ENCODE measurements at places on chromosomes 7 and 10.

GRCh38 chr7:138388673-138389491 lies 71.2 kb upstream of the TRIM24 start:
- no peak for DNase-seq

DNA sequence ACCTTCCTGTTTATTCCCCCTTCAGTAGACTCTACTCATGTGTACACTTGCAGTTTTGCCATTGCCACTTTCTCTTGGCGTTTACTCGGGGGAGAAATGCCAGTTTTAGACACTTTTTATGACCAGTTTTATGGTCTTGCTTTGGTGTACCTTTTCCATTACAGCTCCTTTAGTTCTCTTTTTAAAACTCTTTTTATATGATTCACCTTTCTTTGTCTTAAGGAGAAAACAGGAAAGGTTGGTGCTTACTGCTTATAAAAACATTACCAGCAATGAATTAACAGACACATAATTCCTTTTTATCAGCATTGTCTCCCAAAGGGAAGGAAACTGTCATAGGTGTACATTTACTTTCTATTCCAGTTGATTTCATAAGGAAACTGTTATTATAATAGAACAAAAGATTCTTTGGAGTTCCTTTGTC lies 11.9 kb downstream of the TSPAN13 start:
- no peak for DNase-seq

- DNase-seq: no peak
Observed at GRCh38 chr7:46864716-46865115, 717.2 kb downstream of the TNS3 start.

- no peak for DNase-seq
Observed at GRCh38 chr7:26532471-26532870, 240.8 kb downstream of the SNX10 start.

DNA sequence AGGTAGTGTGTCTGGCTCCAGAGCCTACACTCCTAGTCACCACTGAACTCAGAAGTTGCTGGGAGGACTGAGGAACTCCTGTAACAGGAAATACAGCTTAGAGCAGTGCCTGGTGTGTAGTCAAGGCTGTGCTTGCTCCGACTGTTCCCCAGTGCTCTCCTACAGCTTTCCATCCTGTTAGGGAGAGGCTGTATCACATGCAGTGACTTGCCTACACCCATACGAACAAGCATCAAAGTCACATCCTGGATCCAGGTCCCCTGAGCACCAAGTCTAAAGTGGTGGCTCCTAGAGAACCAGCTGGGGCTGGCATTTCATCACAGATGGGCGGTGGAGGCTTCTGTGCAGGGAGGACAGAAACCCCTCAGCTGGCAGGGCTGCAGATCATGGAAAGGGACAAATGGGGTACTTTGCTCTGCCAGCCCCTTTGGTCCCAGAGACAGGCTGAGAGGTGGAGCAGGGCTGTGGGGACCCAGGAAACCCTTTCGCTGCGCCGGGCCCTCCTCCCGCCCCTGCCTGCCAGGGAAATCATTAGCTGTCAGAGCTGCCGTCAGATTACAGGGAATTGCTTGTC lies 7.7 kb downstream of the ASB10 start:
- DNase-seq: no peak

DNA sequence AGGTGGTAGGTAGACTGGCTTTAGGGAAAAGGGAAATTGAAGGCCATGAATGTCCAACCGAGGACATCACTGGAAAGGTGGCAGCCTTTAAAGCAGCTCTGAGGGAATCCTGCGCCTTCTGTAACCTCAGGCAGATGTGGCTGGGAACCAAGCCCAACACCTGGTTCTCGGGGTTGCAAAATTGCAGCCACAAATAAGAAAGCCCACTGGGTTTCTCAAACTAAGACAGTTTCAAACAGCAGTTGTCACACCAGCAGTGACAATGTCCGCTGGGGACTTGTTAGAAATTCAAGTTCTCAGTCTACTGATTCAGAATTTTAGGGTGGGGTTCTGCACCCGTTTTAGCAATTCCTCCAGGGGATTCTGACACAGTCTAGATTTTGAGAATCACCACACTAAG lies 42.7 kb upstream of the STEAP1B start:
- DNase-seq: no peak

DNA sequence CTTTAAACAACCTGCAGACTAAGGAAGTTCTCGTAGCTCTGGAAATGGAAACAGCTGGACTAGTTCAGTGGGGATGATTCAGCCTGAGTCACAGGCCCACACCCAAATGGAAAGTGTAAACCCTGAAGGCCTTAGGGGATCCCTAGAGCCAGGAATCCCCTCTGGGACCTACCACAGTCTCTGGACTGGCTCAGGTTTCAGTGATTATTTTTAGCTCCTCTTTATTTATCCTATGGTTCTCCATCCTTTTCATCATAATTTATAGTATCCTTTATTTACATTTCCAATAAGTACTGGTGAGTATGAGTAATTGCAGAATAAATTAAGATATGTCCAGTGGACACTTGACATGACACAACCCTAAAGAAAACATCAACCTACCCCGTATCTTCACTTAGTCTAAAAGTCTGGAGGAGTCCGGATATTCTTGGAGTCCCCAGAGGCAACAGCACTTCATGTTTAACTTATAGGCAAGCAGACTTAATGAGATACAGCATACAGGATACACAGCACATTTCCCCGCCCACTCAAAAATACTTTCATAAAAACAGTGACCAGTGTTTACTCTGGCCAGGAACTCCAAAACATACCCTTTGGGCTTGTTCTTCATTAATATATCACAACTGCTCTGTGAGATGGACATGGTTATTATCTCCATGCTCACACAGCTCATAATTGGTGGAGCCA lies 28.4 kb upstream of the SEMA3E start:
- DNase-seq: no peak

- no peak for DNase-seq
Observed at GRCh38 chr10:46235705-46236545, 50.9 kb upstream of the ANTXRL start.

- no peak for DNase-seq
Observed at GRCh38 chr10:91210435-91210834, 10.0 kb upstream of the PCGF5 start.

- DNase-seq: no peak
Observed at GRCh38 chr7:101635484-101635883, 6.4 kb upstream of the MYL10 start.

- no peak for DNase-seq
Observed at GRCh38 chr10:105025092-105025491, 384.0 kb downstream of the SORCS3 start.

- DNase-seq: no peak
Observed at GRCh38 chr7:120714945-120715344, 143.0 kb downstream of the TSPAN12 start.

GRCh38 chr7:14321947-14322346 lies 332.5 kb upstream of the ETV1 start:
- peak; percentile 14 for DNase-seq

- DNase-seq: no peak
Observed at GRCh38 chr7:100157334-100158228, 942 bp downstream of the TRAPPC14 start.

DNA sequence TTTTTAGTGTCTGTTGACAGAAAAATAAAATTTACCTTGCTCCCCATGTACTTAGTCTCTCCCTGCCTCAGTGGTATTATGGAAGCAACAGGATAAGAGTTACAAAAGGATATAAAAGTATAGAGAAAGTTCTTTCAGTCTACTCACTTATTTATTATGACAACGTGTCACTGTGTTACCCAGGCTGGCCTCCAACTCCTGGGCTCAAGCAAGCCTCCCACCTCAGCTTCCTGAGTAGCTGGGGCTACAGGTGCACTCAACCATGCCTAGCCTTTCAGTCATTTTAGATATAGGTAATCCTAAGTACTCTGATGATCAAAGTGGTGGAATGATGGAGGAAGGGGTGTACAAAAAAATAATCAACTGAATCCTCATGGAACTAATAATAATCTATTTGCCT lies 215.2 kb upstream of the MKLN1 start:
- no peak for DNase-seq

DNA sequence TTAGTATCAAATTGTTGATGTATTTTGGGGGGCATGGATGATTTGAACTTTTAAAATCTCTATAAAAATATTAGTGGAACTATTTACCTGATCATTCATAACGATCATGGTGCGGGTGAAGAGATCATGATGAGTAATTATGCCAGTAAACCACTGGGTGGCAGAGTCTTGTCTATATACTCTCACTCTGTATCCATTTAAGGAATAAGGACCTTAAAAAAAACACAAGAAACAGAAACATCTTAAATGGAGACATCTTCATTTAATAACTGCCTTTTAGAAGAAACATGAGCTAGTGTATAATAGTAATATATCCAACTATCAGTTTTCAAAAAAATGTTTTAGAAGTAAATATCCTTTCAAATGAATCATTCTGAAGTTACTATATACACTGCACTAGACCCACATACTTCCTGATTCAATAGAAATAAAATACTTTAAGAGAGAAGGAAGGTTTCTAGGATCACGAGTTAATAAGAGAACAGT lies 84.0 kb downstream of the NRBF2 start:
- peak; percentile 13 for DNase-seq

DNA sequence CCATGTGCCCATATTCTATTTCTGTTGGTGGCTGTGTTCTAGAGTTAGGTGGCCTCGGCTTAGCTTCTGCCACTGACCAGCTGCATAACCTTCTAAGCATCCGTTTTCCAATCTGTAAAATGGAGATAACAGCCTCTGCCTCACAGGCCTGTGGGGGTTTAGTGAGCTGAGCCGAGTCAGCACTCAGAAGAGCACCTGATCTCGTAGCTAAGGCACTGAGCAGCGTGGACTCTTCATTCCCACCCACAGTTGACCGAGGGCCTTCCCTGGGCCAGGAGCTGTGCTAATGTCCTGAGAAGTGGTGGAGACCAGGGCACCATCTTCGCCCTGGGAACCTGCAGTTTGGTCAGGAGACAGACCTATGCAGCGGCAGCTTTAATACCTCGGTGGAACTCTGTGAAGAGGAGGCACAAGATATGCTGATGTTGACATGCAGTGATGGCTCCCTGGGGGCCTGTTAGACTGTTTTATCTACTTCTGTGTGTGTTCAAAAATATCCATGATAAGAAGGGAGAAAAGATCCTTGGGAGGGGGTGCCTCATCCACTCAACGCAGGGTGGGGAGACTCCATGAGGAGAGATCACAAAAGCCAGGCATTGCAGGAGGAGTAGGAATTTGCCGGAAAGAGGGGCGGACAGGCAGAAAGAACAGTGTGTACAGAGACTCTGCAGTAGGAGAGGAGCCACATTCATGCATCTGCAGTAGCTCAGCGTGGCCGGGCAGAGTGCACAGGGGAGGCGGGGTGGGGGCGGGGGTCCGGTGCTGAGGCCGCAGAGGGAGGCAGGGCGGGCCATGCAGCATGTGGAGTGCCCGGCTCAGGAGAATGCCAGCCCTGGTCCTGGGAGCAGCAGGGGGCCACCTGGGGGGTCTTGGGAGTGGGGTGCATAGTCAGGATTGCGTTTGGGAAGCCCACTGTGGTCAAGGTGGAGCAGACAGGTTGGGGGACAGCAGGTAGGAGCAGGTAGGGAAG lies 136.8 kb downstream of the C10orf105 start:
- no peak for DNase-seq

GRCh38 chr7:139867847-139868246 lies 38.8 kb downstream of the TBXAS1 start:
- DNase-seq: no peak

- DNase-seq: no peak
Observed at GRCh38 chr10:74238031-74238431, 87.0 kb downstream of the ADK start.

DNA sequence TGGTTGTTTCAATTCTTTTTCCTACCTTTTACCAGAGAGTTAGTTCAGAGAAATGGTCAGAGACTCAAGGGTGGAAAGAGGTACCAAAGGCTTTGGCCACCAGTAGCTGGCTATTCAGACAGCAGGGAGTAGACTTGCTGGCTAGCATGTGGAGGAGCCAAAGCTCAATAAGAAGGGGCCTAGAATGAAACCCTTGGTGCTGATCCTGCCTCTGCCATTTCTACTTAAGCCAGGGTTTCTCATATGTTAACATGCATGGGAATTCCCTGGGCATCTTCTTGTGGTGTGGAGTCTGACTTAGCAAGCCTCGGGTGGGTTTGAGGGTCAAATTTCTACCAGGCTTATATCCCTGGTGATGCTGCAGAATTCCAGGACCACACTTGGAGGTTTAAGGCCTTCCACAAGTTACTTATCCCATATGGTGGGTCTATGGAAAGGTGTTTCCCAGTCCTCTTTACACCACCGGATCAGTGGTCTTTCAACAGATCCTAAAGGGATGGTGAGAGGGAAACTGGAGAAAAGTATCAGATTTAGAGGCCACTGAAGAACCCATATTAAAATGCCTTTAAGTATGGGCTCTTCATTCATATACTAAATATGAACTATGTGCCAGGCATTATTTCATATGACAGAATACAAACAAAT lies 3.2 kb downstream of the IL6 start:
- no peak for DNase-seq

DNA sequence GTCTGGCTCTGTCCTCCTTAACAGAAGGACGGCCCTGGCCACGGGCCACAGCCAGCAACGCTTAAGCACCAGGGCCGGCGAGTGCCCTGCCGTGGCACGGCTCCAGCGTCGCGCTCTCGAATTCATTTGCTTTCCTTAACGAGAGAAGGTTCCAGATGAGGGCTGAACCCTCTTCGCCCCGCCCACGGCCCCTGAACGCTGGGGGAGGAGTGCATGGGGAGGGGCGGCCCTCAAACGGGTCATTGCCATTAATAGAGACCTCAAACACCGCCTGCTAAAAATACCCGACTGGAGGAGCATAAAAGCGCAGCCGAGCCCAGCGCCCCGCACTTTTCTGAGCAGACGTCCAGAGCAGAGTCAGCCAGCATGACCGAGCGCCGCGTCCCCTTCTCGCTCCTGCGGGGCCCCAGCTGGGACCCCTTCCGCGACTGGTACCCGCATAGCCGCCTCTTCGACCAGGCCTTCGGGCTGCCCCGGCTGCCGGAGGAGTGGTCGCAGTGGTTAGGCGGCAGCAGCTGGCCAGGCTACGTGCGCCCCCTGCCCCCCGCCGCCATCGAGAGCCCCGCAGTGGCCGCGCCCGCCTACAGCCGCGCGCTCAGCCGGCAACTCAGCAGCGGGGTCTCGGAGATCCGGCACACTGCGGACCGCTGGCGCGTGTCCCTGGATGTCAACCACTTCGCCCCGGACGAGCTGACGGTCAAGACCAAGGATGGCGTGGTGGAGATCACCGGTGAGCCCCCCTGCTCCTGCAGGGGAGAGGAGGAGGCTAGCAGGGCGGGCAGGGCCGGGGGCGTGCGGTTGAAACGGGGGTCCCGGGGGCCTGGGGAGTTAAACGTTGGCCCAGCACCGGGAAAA lies at the start of gene HSPB1:
TSS of gene HSPB1 (plus strand) at position 327 of the 855 bp plus-strand sequence. CDS start at position 367, 40 bp downstream.
- DNase-seq: peak; percentile 82

DNA sequence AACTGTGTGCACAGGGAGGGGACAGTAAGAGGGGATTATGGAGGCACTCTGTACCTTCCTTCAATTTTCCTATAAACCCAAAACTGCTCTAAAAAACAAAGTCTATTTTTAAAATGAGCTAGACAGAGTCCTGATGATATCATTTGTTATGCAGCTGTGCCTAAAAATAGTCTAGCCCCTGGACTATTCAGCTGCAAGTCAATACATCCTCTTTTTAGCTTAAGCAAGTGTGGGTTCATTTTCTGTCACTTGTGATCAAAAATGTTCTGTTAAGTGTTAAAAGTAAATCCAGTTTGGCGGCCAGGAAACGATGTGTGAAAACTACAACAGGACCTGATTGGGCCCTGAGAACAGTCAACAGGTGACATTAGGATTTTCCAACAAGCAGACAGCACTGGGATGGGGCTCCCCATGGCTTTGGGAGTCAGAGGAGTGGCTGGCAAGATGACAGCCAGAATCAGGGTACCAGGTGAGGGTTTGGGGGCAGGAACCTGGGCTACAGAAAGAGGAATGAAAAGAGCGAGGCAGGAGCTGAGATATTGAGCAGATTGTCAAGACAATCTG lies 33.9 kb downstream of the FAM107B start:
- no peak for DNase-seq

- no peak for DNase-seq
Observed at GRCh38 chr10:108141064-108141463, 976.6 kb upstream of the SORCS1 start.
